ENCODE measurements at places on chromosomes 1 and 21.

- no peak for DNase-seq
Observed at GRCh38 chr21:45293726-45294401, 6.2 kb upstream of the POFUT2 start.

GRCh38 chr1:14884614-14885175, 268.9 kb upstream of the TMEM51 start:
- no peak for DNase-seq

- no peak for DNase-seq
Observed at GRCh38 chr1:81358151-81358550, 442.6 kb upstream of the ADGRL2 start.

GRCh38 chr1:153888533-153888932, 34.2 kb downstream of the GATAD2B start:
- DNase-seq, result no peak

DNA sequence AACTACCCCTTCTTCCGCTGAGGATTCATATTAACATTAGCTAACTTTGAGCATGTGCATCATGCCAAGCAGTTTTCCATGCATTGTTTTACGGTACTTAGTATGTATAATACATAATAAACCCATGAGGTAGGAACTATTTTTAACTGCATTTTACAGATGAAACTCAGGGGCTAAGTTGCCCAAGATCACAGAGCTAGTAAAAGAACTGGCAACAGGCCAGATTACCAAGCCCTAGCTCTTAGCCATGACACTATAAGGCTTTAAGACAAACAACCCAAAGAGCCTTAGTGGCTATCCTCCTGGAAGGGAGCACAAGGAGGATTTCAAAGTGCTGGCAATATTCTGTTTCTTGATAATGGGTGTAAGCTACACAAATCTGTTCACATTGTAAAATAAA, 6.1 kb downstream of the AK2 start:
- no peak for DNase-seq

GRCh38 chr1:147434921-147435320, 106.4 kb upstream of the BCL9 start:
- no peak for DNase-seq

DNA sequence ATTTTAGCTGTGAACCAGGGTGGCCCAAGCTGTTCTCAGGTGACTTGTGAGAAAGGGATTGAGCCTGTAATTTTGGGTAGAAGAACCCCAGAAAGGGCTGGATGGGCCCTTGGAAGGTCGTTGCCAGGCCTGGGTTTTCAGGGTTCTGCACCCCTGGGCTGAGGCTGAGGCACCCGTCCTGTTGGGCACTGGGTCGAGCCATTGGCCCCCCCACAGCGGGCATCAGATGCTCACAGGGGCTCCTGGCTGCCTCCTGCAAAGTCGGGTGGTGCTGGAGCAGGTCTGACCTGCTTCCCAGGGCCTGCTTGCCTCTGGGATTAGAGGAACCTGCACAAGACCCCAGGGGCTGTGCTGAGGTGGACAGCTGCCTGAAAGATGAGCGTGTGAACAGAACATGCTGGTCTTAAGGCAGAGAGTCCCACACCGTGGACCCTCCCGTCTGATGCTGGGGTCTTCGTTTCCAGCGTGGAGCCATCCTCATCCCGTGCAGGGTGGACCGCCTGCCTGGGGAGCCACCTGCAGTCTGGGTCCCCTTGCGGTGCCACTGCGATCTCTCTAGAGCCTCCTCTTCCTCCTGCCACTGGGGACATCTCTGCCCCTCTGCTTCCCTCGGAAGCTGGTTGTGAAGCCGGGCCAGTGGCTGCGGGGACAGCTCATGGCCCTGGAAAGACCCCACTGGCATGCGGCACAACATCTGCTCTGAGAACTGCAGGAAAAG, 1.7 kb upstream of the TRPM2 start:
- no peak for DNase-seq

GRCh38 chr1:229920683-229921082, 146.4 kb upstream of the GALNT2 start:
- DNase-seq, result no peak

GRCh38 chr21:27756191-27756590, 789.3 kb upstream of the ADAMTS5 start:
- no peak for DNase-seq

GRCh38 chr1:167416506-167416905, 101.8 kb downstream of the CD247 start:
- DNase-seq, result no peak

- DNase-seq, result no peak
Observed at GRCh38 chr21:15309721-15310120, 244.9 kb upstream of the NRIP1 start.

DNA sequence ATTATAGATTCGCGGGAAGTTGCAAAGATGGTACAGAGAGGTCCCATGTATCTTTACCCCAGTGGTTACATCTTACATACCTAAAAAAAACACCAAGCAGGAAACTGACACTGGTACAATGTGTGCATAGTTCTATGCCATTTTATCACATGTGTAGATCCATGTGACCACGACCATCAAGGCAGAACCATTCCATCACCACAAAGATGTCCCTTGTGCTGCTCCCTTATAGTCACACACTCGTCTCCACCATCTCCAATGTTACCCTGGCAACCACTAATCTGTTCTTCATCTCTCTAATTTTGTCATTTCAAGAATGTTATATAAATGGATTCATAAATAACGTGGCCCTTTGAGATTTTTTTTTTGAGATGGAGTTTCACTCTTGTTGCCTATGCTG, 156.9 kb upstream of the MAGI3 start:
- no peak for DNase-seq

DNA sequence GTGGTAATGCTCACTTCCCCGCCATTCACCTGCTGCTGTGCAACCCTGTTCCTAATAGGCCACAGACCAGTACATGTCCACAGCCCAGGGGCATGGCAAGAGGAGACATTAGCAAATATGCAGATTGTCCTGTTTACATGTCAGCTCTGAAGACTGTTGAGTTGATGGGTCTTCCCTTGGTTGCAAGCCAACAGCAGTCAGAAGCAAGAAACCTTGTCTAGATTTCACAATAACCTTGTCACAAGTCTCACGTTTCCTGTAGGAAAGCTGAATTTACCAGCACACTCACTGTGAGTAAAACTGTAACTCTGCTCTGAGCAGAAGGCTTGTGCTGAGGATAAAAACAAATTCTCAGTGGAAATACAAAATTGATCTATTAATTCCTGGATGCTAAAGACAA, 195.1 kb downstream of the HLX start:
- DNase-seq, result no peak

- no peak for DNase-seq
Observed at GRCh38 chr1:220552672-220553260, 24.8 kb downstream of the MARK1 start.

DNA sequence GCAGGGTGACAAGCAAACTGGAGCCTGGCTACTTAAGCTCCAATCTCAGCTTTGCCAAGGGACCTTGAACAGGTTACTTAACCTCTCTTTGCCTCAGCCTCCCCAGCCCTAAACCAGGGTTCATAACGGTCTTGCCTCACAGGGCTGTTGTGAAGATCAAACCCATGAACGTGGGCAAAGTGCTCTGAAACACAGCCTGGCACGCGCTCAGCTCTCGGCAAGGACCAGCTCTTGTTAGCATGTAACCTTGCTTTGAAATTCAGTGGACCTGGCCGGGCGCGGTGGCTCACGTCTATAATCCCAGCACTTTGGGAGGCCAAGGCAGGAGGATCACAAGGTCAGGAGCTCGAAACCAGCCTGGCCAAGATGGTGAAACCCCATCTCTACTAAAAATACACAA, 24.8 kb downstream of the RAP1GAP start:
- DNase-seq, result no peak

DNA sequence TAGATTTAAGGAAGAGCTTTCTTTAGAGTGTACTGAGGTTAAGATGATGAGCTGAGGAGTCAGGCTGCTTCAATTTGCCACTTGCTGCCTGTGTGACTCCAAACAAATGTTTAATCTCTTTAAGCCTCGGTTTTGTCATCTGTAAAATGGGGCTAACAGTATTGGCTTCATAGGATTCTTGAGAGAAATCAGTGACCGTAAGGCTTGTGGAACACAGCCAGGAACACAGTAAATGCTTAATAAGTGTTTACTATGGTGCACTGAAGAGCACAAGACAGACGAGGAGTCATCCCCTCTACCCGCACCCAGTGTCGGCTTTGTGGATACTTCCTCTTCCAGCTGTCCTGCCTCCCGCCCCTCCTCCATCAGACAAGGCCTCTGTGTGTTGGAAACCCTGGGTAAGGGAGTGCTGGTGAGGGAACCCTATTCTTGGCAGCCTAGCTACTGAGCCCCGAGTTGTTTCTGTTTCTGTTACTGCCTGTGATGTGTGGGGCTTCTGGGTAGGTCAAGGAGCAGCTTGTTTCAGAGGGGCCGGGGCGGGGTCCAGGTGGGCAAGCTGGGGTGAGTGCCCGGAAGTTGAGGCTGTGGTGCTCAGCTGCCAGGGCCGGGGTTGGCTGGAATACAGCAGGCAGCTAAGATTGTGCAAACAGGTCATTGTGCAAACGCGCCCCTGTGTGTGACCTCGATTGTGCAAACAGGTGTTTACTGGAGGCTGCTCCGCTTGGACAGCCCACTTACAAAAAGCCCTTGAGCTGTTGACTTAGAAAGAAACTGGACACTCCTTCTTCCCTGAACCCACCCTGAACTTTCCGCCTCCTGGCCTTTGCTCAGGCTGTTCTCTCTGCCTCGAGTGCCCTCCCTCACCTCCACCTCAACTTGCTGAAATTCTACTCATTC, 4.0 kb upstream of the CSF3R start:
- DNase-seq, result no peak

DNA sequence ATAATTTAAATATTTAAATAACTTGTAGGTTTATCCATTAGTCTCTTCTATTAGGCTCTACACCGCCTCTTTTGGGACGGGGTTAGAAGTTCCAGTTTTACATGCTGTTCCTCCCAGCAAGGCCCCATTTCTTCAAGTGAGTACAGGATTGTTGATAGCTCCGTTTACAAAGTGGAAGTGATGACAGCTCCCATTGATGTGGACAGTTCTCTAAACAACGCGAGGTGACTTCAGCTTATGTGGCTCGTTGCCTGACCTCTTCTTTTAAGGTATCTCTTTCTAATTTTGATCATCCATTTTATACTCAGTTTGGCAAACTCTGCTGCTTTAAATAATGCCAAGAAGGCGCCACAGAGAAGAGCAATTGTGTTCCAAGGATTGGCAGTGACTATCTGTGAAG, 49.7 kb downstream of the PACC1 start:
- DNase-seq, result no peak

DNA sequence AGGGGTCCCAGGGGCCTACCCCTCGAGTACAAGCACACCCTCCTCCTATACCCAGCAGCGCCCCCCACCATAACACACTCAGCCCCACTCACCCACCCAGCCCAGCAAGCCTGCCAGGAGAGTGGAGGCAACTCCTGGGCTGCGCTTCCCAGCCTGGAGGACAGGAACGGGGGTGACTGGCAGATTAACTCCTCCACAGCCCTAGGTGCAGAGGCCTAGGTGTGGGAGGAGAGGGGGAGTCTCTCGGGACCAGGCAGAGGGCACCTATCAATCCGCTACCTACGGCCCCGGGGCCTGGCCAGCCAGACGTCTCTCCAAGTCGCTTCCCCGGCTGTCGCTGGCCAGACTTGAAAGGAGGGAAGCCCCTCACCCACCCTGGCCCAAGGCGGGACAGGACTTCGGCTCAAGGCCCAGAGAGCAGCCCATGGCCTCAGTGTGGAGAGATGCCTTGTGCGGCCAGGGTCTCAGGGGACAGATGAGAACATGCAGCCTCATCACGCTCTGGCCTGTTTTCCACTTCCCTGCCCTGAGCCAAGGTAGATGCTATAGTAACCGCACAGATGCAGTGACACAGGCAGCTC, 24.9 kb downstream of the MATN1 start:
- no peak for DNase-seq

GRCh38 chr1:205328476-205328875, 6.9 kb upstream of the NUAK2 start:
- DNase-seq, result no peak

- DNase-seq, result no peak
Observed at GRCh38 chr1:111467865-111468716, 5.7 kb upstream of the C1orf162 start.

DNA sequence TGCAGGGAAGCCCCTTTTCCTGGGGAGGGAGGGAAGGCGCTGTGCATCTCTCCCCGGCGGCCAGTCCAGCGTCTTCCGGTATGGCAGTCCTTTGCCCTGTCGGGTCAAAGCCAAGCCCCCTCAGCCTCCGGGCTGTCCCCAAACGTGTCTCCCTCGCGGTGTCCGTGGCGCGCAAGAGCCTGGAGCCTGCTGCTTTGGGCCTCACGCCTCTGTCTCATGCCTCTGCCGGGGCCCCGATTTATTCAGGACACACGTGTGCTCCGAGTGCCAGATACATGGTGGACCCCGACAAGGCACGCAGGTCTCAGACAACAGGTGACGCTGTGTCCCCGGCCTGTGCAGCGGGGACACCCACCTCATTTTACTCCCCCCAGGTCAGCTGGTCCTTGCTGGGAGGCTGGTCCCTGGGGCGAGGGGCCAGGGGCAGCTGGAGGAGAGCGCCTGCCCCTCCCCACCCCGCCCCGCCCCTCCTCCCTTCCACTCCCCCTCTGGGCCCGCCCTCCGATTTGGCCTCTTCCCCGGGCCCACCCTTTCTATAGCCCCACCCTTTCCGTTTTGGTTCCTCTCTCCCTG, 176.7 kb downstream of the CAMTA1 start:
- DNase-seq, result no peak

DNA sequence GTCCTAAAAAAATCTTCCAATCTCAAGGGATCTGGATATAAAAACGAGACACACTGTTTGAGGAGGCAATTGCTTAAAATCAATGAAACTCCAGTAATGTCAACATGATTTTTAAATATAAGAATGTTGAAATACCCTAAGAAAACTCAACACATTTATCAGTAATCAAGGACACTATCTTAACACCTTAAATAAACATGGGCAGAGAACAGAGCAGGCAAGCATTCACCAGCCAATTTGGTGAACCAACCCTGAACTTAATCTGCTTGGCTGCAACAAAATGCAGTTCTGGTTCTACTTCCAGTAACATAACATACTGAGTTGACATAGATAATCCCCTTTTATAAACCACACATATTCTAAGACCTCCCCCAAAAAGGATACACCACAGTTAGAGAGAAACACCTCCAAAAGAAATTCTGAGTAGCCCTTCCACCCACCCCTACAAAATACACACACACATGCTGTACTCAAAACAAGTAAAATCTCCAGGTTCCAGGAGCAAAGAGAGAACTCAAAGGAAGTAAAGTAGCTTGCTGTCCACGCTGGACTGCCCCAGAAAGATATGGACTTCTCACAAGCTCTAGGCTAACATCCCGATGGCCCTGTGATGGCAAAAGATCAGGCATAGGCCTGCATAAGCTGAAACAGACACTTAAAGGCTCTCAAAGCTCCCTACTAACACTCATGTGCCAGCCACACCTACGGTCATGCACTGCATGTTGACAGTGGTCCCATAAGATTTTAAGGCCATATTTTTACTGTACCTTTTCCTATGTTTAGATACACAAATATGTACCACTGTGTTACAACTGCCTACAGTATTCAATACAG, 30.5 kb downstream of the TP53BP2 start:
- DNase-seq, result no peak

GRCh38 chr1:51697166-51697565, 80.3 kb downstream of the OSBPL9 start:
- DNase-seq, result no peak

- no peak for DNase-seq
Observed at GRCh38 chr1:56000424-56000823, 578.9 kb downstream of the PLPP3 start.
